ENCODE measurements at places on chromosomes 6 and 20.

DNA sequence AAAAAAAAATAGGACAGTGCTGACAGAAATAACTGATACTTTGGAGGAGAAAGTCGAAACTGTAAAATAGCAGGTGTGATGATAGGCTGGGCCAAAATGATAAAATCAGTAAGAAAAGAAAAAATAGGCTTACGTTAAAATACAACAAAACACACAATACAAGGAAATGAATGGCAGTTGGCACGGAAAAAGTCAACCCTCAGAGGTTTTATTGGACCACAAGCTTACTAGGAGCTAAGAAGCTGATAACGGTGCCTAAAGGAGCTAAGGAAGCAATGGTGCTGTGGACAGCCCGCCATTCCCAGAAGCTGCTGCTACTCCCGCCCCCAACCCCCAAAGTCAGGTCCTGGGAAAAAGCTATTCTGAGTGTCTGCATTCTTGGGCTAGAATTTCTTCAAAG is 55.9 kb upstream of the RNF146 start:
- no peak for DNase-seq

DNA sequence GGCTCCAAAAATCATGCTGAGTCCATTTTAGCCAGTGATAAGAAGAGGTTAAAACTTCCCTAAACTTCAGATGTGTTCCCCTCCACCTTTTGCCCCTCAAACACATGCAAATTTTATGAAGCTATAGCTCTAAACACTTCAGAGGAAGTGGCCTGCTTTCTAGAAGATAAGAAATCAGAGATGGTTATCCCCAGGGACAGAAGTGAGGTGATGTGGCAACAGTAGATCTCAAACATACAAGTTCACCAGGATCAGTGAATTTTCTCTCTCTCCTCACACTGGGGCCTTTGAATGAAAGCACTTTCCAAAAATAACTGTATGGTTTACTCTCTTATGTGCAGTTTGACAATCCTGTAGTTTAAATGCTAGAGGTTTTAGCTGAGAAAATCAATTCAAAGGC is 332.0 kb downstream of the BTBD9 start:
- no peak for DNase-seq

- DNase-seq, result no peak
Observed at GRCh38 chr6:139903411-139904157, 529.1 kb upstream of the CITED2 start.

DNA sequence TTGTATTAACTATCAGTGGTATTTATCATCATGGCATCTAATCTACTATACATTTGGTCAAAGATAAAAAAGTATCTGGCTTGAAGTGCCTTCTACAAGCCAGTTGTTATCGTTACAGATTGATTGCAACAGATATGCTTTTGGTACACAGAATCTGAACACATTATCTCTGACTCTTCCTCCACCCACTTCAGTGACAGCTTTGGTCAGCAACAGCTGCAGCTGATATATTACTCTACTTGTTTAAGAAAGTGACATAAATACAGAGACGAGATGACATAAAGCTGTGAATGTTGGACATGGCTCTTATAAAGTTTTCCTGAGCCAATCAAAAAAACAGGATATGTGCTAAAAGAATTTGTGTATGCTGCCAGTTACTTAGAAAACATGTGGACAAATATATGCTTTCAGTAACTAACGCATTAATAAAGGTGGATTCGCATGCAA is 77.6 kb downstream of the HIVEP2 start:
- no peak for DNase-seq

- DNase-seq, result no peak
Observed at GRCh38 chr6:93784794-93785693, 365.7 kb upstream of the EPHA7 start.
